HCT116 (cell line): ENCODE measurements at places on chromosomes 1 and 21. TPM values are rescaled to one million over a fixed set of nuclear protein-coding genes. Genes with fewer than 3 reads are reported as not detected.

SLC25A44 gene
- 17.5 TPM for total RNA-seq

CD55 gene
- 75.4 TPM for total RNA-seq

FCMR gene
- 0.61 TPM for total RNA-seq

PLPPR4 gene
- total RNA-seq = 0.42 TPM

AADACL4 gene
- total RNA-seq = not detected

CNTN2 gene
- 0.15 TPM for total RNA-seq

DNA sequence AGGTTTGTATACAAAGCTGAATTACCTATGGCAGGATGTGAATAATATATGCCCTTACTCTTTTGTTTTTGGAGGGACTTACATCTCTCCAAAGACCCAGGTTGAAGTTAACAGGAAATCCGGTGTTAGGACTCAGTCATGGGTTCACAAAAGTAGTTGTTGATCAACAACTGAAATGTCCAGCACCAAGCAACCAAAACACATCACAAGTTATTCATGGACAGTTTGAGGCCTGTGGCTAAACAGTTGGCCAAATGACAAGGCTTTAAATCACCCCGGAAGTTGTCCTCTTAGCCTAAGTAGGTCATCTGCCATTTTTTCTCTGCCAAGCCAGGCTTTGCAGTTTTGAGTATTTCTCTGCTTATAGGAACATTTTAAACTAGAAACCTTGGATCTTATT lies 89.9 kb downstream of the CD247 start:
- no peaks in the 10 kb centered on the region for H3K4me1 ChIP-seq
- no peak for DNase-seq
- H3K27ac ChIP-seq = no peak overlapping the region
- H3K27me3 ChIP-seq = no peaks in the 10 kb centered on the region
- no peak overlapping the region for H3K4me3 ChIP-seq
- no peaks in the 10 kb centered on the region for H3K36me3 ChIP-seq

DNA sequence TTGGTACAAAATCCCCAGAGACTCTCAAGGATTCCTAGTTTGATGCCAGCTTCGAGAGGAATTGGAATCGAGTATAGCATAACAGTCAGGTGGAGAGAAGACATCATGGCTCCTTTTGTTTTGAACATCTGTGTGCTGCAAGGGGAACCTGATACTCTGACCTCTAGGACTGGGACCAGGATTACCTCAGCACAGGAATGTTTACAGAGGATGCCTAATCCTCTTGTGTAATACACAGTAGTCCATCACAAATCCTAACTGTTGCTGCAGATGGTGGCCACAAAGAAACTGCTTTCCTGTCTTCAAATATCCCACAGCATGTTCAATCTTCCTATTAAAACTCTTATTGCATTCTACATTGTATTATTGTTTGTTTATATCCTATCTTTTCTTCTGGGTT lies 111.8 kb upstream of the PRMT6 start:
- no peaks in the 10 kb centered on the region for H3K27me3 ChIP-seq
- H3K36me3 ChIP-seq = no peaks in the 10 kb centered on the region
- H3K4me1 ChIP-seq = no peaks in the 10 kb centered on the region
- H3K4me3 ChIP-seq = no peak overlapping the region

DNA sequence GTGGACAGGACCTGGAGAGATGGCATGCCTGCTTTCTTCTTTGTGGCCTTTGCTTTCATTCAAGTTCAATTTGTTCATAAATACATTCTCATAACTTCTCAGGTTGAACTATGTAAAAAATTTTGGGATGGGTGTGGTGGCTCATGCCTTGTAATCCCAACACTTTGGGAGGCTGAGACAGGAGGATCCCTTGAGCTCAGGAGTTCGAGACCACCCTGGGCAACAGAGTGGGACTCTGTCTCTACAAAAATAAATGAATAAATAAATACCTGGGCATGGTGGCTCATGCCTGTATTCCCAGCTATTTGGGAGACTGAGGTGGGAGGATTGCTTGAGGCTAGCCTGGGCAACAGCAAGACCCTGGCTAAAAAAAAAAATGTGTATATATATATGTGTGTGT lies 2.1 kb downstream of the KIF1B start:
- DNase-seq = no peak
- peak overlapping the region; percentile 99 for H3K4me3 ChIP-seq
- peak overlapping the region; percentile 74; the same call in 1 of the 2 replicates for H3K27ac ChIP-seq
- H3K27me3 ChIP-seq = no peaks in the 10 kb centered on the region
- H3K36me3 ChIP-seq = no peaks in the 10 kb centered on the region

- DNase-seq = peak; percentile 94
- H3K4me1 ChIP-seq = peaks cover 74% of the 10 kb centered on the region
- no peaks in the 10 kb centered on the region for H3K27me3 ChIP-seq
- peak overlapping the region; percentile 27 for H3K4me3 ChIP-seq
- no peaks in the 10 kb centered on the region for H3K36me3 ChIP-seq
Observed at GRCh38 chr1:156502894-156503697, 2.5 kb upstream of the MEF2D start.

GRCh38 chr21:34200288-34200905 lies 127.0 kb downstream of the MRPS6 start:
- H3K4me1 ChIP-seq = peaks cover 17% of the 10 kb centered on the region
- no peak overlapping the region for H3K27ac ChIP-seq
- DNase-seq = no peak

GRCh38 chr1:192807211-192808162 lies 1.4 kb upstream of the RGS2 start:
- H3K4me3 ChIP-seq = peak overlapping the region; percentile 93
- peak overlapping the region; percentile 70; the same call in 1 of the 2 replicates for H3K27ac ChIP-seq
- no peaks in the 10 kb centered on the region for H3K27me3 ChIP-seq
- 0 out of 2 replicates have a peak, but pooled peaks cover 2% of the 10 kb centered on the region for H3K36me3 ChIP-seq
- H3K4me1 ChIP-seq = peaks cover 13% of the 10 kb centered on the region; the same call in 1 of the 2 replicates

DNA sequence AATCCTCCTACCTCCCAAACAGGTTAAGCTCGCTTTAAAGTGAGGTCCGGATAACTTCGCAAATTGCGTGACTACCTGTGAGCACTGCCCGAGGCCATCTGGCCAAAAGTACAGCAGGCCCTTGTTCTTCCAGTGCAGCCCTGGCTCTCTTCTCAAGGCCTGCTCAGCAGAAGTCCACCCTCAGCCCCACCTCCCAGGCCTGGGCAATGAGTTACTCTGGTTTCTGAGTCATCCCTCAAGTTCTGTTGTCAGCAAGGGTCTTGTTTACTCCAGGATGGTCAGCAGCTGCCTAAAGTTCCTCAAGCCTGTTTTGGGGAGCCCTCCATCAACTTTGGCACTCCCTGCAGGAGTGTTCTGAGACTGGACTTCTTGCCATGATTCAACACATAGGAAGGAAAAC lies 101.7 kb downstream of the BCAR3 start:
- H3K36me3 ChIP-seq = peaks cover 50% of the 10 kb centered on the region
- H3K27me3 ChIP-seq = no peaks in the 10 kb centered on the region
- DNase-seq = no peak
- H3K4me1 ChIP-seq = no peaks in the 10 kb centered on the region
- no peak overlapping the region for H3K27ac ChIP-seq

DNA sequence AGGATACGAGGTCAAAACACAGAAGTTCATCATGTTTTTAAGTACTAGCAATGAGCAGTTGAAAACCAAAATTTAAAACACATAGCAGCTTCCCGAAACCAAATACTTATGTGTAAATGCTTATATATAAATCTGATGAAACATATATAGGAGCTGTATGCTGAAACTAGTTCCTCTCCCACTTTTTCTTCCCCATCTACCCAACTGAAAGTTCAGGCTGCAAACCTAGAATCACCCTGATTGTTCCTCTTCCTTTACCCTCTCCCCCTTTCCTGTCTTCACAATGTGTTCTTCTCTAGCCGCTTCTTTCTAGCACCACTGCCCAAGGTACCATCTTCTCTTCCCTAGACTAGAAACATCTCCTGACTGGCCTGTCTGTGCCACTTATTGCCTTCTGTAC lies 90.6 kb downstream of the ST3GAL3 start:
- no peak overlapping the region for H3K27ac ChIP-seq
- peaks cover 3% of the 10 kb centered on the region; the same call in 1 of the 2 replicates for H3K4me1 ChIP-seq
- no peak overlapping the region for H3K4me3 ChIP-seq

- no peak overlapping the region for H3K27ac ChIP-seq
- no peak overlapping the region for H3K4me3 ChIP-seq
- peaks cover 8% of the 10 kb centered on the region; the same call in 1 of the 2 replicates for H3K36me3 ChIP-seq
- H3K4me1 ChIP-seq = no peaks in the 10 kb centered on the region
Observed at GRCh38 chr1:41151846-41152245, 90.3 kb downstream of the SCMH1 start.

GRCh38 chr1:171188388-171189266 lies 3.5 kb downstream of the FMO2 start:
- H3K4me3 ChIP-seq = no peak overlapping the region
- H3K27ac ChIP-seq = no peak overlapping the region
- H3K4me1 ChIP-seq = no peaks in the 10 kb centered on the region
- no peaks in the 10 kb centered on the region for H3K36me3 ChIP-seq
- DNase-seq = peak; percentile 24

GRCh38 chr1:79874289-79874688 lies 867.8 kb upstream of the ADGRL4 start:
- no peaks in the 10 kb centered on the region for H3K4me1 ChIP-seq
- no peaks in the 10 kb centered on the region for H3K27me3 ChIP-seq
- no peak overlapping the region for H3K27ac ChIP-seq
- no peak for DNase-seq
- no peaks in the 10 kb centered on the region for H3K36me3 ChIP-seq
- no peak overlapping the region for H3K4me3 ChIP-seq

DNA sequence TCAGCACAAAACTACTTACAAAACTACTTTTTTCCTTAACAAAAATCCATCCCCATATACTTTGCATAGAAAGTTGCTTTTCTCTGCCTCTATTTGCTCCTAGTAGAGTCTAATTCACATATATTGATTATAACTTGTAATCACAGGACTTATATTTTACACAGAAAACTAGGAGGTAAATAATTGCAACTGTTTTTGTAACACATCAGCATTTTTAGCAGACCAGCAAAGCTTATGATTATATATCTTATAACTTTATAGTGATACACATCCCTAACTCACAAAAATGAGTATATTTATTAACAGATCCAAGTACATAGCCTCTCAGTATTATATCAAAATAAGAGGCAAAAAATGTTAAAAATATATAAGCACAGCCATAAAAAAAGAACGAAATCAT lies 17.3 kb upstream of the SLC35A3 start:
- H3K4me3 ChIP-seq = no peak overlapping the region
- no peak for DNase-seq
- H3K27ac ChIP-seq = no peak overlapping the region
- no peaks in the 10 kb centered on the region for H3K36me3 ChIP-seq
- H3K27me3 ChIP-seq = no peaks in the 10 kb centered on the region

GRCh38 chr1:162699366-162699765 lies 67.1 kb downstream of the DDR2 start:
- peaks cover 21% of the 10 kb centered on the region for H3K4me1 ChIP-seq
- no peak overlapping the region for H3K4me3 ChIP-seq
- H3K27ac ChIP-seq = no peak overlapping the region
- DNase-seq = no peak
- H3K27me3 ChIP-seq = no peaks in the 10 kb centered on the region; the same call in 1 of the 2 replicates

GRCh38 chr1:10195570-10195969 lies 14.8 kb upstream of the KIF1B start:
- H3K4me1 ChIP-seq = peaks cover 14% of the 10 kb centered on the region
- no peaks in the 10 kb centered on the region for H3K27me3 ChIP-seq
- peak; percentile 13 for DNase-seq

GRCh38 chr1:235923466-235924021 lies 56.8 kb upstream of the LYST start:
- no peak overlapping the region for H3K27ac ChIP-seq
- H3K4me1 ChIP-seq = no peaks in the 10 kb centered on the region
- H3K4me3 ChIP-seq = no peak overlapping the region
- DNase-seq = no peak

GRCh38 chr1:87334351-87335174 lies 5.9 kb downstream of the LMO4 start:
- DNase-seq = no peak
- peak overlapping the region; percentile 62 for H3K27ac ChIP-seq

GRCh38 chr21:26887251-26887650 lies 42.0 kb upstream of the ADAMTS1 start:
- no peaks in the 10 kb centered on the region for H3K36me3 ChIP-seq
- no peak overlapping the region for H3K4me3 ChIP-seq
- H3K27ac ChIP-seq = no peak overlapping the region
- H3K4me1 ChIP-seq = no peaks in the 10 kb centered on the region
- no peaks in the 10 kb centered on the region for H3K27me3 ChIP-seq
- no peak for DNase-seq

DNA sequence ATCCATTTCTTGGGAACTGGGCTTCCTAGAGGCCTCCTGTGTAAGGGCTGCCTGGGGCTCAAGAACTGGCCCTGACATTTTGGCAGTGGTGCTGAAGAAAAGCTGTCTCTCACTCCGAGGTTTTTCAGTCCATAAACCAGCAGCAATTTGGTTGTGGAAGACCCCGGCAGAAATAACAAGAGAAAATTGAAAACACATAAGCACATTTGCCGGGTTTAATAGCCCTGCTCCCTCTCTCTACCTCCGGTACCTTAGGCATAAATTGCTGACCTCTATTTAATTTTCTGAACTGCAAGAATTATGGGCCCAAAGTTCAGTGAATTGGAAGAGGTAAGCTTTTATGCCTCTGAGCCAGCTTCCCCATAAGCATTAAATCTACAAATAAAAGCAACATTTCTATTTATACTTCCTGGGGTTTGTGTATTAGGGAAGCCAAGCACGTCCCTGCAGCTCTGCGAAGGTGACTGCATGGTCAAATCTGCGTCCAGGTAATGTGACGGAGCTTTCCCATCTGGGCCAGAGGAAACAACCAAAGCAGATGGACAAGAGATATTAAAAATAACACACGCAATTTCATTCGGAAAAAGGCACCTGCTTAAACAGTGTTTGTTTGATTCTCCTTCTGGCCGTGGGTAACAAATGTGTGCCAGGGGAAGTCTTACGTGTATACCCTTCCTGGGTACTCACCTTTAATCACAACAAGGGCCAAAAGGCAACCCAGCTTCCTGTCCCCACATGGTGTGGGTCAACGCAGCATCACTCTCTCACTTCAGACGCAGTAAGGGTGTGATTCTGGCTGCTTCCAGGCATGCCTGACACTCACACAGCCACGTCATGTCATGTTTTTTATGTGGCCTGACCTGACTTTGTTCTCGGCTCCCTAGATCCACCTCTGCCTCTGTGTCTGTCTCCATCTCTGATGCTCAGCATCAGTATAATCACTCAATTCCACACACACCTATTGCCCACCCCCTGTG lies 69.2 kb downstream of the PAPPA2 start:
- peaks cover 41% of the 10 kb centered on the region for H3K27me3 ChIP-seq
- H3K4me3 ChIP-seq = no peak overlapping the region
- no peaks in the 10 kb centered on the region for H3K36me3 ChIP-seq
- no peak overlapping the region for H3K27ac ChIP-seq
